ENCODE measurements at places on chromosomes 16 and 17.

GRCh38 chr16:11484691-11485258 is 101.9 kb downstream of the LITAF start:
- no peak for DNase-seq

- no peak for DNase-seq
These were observed 68.4 kb downstream of the CMC2 start for GRCh38 chr16:80938004-80938878.

DNA sequence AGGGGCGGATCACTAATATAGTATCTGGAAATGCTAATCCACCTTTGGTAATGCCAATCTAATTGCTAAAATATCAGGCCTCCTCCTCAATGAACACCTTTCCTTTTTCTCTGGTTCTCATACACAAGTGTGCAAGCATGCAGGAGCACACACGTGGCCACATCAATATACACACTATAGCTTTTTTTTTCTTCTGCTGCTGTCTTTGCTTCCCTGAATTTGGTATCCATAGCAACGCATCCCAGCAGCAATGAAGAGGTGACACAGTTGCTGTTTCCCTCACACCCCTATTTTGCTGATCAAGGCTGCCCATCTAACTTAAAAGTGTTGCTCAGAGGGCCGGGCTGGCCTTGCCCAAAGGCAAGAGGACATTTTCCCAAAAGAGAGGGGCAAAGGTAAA is 15.4 kb downstream of the NOG start:
- DNase-seq: no peak

DNA sequence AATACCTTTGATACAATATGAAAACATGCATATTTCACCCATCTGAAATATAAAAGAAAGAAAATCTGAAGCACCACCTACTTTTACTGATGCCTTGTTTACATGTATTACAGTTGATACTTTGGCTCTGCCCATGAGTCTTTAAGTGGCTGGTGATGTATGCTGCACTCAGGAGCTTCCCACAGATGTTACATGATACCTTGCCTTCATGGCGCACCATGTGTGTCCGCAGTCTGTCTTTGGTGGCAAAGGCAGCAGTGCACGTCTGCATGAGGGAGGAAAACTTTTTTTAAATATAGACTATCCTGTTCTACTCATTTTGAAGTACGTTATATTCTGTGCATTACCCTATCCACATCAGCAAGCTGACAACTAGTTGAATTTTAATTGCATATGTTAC is 7.5 kb downstream of the VEZF1 start:
- DNase-seq: no peak

- peak; percentile 87 for DNase-seq
These were observed at the start of gene MLKL for GRCh38 chr16:74700438-74701225. TSS of gene MLKL (minus strand) at chr16:74700862. CDS start at chr16:74695757, 5,105 bp downstream.

GRCh38 chr16:21263640-21264570 is 14.2 kb downstream of the CRYM start:
- peak; percentile 72 for DNase-seq

- peak; percentile 77 for DNase-seq
These were observed 2.9 kb downstream of the RNASEK start for GRCh38 chr17:7014995-7015958.

- peak; percentile 93 for DNase-seq
These were observed 1.0 kb upstream of the RHOT1 start for GRCh38 chr17:32141258-32141657.

DNA sequence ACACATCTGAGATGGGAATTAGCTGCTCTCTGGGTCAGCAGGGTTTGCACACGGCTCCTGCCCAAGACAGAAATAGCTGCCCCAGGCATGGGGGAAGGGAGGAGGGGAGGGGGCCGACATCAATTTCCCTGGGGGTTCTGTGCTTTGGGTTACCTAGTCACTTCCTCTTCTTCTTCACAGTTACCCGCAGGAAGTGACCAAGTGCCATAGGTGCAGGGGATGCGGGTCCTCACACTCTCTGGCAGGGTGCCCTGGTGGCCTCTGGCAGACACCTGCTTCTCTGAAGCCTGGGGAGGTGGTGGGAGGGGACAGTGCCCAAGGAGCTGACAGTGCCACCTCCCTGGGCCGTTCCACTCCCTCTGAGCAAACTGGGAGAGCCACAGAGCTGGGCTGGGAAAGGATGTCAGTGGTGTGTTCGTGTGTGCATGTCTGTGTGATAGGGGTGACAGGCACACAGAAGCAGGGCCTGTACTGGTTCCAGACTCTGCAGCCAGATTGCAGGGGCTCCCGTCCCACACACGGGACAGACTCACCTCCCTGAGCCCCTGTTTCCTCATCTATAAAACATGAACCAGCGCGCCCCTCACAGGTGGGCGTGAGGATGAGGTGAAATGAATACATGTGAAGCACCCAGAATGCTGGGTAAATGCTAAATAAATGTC is 18.2 kb downstream of the SCN4A start:
- peak; percentile 51 for DNase-seq

- no peak for DNase-seq
These were observed 17.5 kb downstream of the CACNG4 start for GRCh38 chr17:66981983-66982508.

DNA sequence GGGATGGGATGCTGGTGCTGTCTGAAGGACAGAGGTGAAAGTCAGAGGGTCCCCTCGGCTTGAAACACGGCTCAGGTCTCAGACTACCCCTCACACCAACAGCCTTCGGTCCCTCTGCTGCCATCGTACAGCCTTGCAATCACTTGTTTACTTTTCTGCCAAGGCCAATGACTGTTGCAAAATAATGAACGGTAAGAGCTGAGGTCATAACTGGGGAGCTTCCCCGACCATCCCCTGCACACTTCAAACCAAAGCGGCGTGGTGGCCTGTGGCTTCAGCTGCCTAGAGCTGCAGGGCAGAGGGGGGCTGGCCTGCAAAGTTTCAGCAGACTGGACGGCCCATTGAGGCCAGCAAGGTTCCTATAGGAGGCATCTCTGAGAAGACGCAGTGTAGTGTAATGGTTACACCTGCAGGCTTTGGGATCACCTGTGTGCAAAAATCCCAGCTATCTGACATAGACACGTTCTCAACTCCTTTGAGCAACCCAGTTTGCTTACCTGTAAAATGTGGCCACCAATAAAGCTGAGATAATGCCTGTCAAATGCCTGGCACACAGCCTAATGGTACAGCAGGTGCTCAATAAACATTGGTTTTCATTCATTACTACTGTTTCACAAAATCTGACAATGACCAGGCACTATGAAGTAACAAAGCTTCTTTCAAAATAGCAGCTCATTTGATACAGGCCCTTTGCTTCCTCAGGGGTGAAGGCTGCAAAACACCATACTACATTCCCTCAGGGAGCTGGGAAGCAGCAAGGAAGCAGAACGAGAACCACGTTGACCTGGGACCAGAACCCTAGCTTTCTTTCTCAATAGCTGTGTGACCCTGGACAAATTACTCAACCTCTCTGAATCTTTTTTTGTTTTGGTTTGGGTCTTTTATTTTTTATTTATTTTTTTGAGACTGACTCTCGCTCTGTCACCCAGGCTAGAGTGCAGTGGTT is 5.0 kb downstream of the PAM16 start:
- DNase-seq: peak; percentile 67

DNA sequence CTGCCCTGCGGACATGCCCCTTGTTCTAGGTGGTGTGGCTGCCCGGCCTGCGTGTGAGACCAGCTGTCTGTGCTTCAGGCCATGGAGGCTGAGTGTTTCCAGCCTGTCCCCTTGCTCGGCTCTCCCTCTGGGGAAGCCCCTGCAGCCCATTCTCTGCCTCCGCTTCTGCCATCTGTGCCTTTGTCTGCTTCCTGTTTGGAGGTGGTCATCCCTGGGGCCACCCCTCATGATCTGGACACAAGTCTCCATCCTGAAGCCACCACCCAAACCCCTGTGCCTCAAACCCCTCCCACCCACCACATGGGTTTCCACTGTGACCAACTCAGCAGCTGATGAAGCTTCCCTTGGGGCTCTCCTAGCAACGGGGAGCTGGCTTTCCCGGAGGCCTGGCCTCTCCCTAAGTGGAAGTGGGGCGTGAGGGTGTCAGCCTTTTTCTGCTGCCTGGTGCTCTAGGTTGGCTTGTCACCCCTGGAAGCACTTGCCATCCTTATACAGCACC is 184.9 kb downstream of the SEC14L1 start:
- DNase-seq: no peak

DNA sequence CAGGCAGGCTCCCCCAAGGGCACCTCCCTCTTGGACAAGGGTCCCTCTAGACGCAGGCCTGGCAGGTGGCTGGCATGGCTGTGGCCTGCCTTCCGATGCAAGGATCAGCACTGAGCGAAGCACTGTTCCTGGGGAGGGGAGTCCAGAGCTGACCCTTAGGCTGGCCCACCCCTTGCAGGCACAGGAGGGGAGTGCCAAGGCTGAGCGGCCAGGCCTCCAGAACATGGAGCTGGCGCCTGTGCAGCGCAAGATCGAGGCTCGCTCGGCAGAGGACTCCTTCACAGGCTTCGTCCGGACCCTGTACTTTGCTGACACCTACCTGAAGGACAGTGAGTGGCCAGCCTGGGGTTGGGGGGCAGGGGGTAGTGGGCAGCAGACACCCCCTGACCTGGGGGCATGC is 16.8 kb upstream of the MYO15B start:
- no peak for DNase-seq

DNA sequence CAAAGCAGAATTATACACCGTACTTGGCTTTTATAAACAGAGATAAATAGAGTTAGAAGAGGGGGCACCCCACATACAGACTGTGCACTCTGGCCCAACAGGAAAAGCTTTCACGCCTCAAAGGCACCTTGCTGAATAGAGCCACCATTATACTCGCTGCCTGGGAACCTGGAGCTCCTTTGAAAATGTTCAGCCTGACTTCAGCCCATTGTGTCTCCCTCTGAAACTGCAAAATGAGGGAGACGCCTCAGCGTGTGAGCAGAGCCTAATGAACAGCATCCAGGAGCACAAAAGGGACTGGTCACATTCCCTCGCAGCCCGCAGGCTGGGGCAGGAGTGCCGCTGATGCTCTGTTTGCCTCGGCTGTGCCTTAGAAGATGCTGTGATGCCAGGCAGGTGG is 46.3 kb downstream of the ABCC12 start:
- DNase-seq: no peak

DNA sequence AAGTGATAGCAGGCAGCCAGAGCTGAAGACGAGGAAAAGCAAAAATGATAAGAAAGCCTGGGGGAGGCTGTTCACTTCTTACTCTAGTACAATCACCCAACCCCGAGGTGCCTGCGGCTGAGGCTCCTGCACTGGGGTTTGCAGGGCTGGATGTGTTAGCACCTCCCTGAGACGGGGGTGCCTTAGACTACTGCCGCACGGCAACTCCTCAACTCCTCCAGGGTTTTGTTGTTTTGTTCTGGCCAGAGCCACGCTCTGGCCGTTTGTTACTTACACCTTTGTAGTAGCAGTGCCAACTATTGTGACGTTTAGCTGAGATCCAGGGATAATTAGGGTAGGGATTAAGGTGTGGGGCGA is 51.5 kb downstream of the LDHD start:
- DNase-seq: peak; percentile 93

GRCh38 chr17:7130621-7131422 is 16.2 kb upstream of the ASGR2 start:
- no peak for DNase-seq

DNA sequence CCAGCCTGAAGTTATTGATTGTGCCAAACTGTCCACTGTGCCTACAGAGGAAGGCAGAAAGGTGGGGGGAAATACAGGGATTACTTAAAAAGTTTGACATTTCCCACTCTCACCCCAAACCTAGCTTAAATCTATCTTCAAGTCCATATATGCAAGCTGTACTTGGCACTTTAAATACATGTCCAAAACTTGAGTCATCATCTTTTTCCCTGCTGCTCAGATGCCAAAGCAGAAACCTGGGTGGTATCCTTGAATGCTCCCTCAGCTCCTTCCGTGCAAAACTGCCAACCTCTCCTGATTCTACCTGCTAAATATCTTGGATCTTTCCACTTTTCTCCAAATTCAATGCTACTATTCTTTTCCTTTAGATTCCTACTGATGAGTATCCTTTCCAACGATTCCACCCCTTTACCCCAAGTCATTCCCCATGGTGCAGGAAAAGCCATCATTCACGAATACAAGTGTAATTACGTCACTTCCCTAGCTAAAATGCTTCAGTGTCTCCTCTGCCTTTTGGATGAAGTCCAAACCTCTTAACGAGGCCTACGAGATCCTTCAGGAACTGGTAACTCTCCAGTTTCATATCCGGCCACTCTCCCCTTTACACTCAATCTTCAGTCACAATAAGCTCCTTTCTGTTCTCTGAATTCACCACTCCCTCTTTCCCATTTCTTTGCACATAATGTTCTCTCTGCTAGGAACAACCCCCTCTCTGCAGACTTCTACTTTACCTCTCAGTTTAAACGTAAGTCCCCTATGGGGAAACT is 9.3 kb downstream of the BECN1 start:
- DNase-seq: no peak

DNA sequence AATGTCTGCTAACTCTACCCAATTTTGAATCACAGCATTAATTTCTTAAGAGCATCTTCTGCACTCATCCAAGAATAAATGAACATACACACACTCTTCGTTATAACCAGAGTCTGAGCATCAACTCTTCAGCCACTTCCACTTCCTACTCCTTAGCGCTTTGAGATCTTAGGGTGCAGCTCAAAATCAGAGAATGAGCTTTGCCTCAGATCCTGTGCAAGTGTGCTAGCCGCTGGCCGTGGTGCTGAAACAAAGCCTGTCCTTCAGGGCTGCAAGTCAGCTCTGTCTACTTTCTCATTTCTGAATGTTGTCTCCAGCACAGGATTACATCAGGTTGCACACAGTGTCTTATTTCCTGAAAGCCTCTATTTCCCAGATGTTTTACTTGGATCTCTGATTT is 165.4 kb downstream of the AIPL1 start:
- peak; percentile 71 for DNase-seq

DNA sequence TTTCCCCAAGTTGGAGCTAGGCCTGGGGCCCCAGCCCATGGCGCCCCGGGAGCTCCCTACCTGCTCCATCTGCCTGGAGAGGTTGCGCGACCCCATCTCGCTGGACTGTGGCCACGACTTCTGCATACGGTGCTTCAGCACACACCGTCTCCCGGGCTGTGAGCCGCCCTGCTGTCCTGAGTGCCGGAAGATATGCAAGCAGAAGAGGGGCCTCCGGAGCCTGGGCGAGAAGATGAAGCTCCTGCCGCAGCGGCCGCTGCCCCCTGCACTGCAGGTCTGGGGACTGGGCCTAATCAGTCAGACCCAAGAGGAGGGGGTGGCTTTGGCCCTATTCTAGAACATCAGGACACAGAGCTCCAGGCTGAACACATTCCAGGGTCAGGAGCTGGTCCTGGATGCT is 1.5 kb downstream of the RNF112 start:
- DNase-seq: no peak

DNA sequence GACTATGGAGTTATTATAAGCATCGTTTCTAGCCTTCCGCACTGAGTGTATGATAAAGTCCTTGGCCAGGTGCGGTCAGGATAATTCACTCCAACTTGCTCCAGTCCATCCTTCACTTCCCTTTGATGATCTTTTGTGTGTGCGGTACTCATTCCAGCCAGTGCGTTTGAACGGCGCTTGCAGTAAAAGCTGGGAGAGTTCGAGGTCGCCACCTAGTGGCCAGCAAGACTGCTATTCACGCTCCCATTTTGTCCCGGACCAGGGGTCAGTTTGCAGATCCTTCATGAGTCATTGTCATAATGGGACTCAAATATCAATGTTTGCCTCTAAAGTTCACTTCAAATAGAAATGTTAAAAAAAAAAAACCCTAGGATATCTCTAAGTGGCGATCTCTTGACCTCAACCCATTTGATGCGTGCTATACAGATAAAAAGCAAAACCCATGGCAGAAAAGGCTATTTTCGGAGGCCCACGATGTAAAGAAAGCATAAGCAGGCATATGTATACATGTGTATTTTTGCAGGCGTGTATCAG is 417.1 kb downstream of the TMEM114 start:
- peak; percentile 89 for DNase-seq

All from hematopoietic multipotent progenitor cell treated with erythropoietin and hydrocortisone succinate and interleukin-3 and kit ligand, for 4 days (in vitro differentiated cells).